ENCODE measurements at places on chromosomes 5 and 9.

DNA sequence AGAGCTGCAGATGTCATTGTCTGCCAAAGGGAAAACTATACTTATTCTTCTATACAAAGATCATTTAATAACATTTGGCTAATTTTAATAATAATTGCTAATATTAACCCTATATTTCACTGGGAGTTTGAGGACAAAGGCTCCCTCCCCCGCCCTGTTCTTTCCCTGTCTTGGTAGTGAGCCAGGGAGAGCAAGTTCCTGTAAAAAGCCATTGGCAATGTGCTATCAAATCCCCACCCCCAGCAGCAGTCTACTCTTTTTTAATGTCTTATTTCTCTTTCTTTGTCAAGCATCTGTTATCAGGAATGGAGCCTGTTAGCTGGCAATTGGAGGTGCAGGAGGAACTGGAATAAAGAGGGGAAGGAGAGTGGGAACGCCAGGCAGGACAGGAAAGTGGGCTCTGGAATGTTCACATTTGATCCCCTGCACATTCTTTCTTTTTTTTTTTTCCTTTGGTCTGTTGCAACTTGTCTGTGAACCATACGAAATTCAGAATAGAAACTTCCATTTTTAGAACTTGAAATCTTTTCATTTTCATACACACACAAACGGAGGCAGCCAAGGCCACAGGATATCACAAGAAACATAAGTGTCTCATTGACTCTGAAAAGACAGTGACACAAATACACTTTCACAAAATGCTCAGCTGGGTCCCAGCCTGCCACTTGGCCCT is 664.8 kb upstream of the ZNF608 start:
- no peak for DNase-seq

GRCh38 chr9:132985071-132985350 is 6.5 kb downstream of the GFI1B start:
- no peak for DNase-seq

- no peak for DNase-seq
Measured at GRCh38 chr5:160169326-160169725, 50.1 kb upstream of the PWWP2A start.

- no peak for DNase-seq
Measured at GRCh38 chr9:95406121-95406520, 88.6 kb upstream of the FANCC start.

DNA sequence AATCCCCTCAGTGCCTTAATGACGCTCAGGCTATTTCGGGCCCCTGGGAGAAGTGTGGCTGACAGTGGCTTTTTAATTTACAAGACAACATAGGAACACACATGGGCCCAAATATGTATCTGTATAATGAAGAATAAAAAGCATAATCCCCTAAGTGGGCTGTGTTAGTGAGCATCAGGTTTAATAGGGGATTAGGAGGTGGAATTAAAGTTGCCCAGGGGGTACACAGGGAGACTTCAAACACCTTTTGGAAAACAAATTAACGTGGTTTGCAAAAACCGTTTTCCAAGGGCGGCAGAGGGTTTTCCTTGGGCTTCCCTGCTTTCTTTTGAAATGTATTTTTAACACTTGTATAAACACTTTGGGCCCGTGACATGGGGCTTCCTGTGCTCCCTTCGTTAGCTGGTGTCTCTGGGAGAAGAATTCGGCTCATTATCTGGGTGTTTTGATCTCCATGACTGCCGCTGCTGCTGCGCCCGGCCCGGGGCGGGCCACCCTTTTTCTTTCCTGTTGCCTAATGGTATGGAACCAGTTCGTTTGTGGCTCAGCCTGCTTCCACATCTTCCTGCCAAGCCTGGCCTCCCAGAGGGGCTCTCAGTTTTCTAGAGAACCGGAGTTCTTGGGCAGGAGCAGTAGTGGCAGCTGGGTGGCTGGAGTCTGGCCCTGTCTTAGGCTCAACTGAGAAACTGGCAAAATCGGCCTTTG is 173.0 kb downstream of the MACROH2A1 start:
- no peak for DNase-seq

DNA sequence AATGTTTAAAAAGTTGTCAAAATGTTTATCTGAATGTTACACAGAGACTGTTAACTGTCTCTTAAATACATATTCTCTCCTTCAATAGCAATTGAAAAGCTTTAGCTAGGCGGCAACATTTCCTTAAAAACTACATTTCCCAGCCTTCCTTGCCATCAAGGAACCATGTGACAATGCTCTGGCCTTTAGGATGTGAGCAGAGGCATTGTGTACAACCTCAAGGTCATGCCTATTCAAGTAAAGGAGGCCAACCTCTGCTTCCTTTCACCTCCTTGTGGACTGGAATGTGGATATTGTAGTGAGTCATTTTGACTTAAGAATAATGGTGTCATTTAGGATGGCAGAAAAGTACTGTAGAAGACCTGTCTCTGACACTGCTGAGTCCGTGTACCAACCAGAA is 23.7 kb upstream of the MROH2B start:
- no peak for DNase-seq

- DNase-seq, result no peak
Measured at GRCh38 chr5:65248896-65249295, 232.8 kb downstream of the ADAMTS6 start.

- no peak for DNase-seq
Measured at GRCh38 chr5:132396589-132397031, 27.1 kb downstream of the SLC22A5 start.
